Mesothelial cell of epicardium (in vitro differentiated cells): ENCODE measurements at places on chromosomes 6 and 20.

DNA sequence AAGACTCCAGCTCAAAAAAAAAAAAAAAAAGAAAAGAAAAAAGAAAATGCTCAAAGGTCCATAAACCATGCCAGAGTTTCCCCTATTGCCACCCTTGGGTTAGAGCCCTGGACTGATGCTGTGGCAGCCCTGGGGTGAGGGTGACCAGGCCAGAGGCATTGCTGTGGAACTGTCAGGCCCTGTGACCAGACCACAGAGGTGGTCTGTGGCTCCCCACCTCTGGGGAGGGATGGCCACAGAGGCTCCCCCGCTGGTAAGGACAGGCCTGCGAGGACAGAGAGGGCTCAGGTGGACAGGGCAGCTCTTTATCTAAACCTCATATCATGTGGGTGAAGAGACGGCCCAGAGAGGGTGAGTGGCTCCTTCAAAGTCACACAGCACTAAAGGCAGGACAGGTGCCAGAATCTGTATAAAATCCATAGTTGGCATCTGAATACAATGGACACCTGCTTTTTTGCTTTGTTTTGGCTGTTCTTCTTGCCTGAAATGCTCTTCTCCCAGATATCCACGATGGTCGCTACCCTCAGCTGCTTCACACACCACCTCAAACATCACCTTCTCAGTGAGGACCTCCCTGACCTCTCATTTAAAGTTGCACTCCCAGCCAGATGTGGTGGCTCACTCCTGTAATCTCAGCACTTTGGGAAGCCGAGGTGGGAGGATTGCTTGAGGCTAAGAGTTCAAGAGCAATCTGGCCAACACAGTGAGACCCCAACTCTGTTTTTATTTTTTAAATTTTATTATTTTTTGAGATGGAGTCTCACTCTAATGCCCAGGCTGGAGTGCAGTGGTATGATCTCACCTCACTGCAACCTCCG is 22.5 kb upstream of the SPDEF start:
- DNase-seq, result no peak

GRCh38 chr6:802701-803100 is 109.8 kb upstream of the EXOC2 start:
- no peak for DNase-seq

- DNase-seq, result no peak
These were observed 99.5 kb downstream of the CEBPB start for GRCh38 chr20:50290112-50290511.

DNA sequence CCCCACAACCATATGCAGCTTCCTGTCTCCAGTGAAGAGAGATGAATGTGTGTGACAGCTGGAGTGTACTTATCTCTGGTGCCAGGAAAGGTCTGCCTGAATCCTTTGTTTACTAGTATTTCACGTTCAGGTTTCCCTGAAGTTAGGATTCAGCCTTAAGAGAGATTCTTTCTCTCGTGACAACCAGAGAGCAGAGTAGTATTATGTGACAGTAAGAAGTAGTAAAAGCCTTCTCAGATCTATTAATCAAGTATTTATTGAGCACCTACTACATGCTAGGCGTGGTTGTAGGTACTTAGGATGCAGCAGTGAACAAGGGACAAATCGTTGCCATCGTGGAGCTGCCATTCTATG is 949 bp downstream of the KIFC1 start:
- DNase-seq, result no peak

- DNase-seq, result no peak
These were observed 76.6 kb upstream of the QKI start for GRCh38 chr6:163337958-163338357.
